Natural killer cell treated with Interleukin-12 subunit alpha and Interleukin-12 subunit beta and Interleukin-15 and Interleukin-18, amount 100 ng/mL, for 72 hours (primary cell): ENCODE measurements at places on chromosomes 3 and 15. TPM values are rescaled to one million over a fixed set of nuclear protein-coding genes. Genes with fewer than 3 reads are reported as not detected.

The SLC25A20 gene
- total RNA-seq = 32.5 TPM

The HIGD2B gene
- total RNA-seq = 0.26 TPM

The ADAMTS17 gene
- 0.31 TPM for total RNA-seq

The ZNF197 gene
- total RNA-seq = 16.7 TPM

DNA sequence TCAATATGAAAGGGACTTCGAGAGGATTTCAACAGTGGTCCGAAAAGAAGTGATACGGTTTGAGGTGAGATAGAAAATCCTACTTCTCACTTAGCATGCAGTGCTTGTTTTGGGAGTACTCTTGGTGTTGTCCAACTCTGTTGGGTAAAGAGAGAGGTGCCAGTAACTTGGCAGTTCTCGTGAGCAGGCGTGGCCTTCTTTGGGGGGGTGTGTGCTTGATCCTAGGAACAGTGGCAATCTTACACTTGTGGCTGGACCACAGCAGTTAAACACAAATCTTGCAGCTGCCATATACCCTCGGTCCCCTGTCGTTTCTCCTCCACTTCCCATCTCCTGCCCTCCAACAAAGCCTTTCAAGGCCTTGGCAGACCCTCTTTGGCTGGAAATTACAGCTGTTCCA, 15.2 kb upstream of the SNX22 start:
- no peak overlapping the region for H3K27ac ChIP-seq
- no peak overlapping the region for H3K4me3 ChIP-seq
- no peak for DNase-seq

DNA sequence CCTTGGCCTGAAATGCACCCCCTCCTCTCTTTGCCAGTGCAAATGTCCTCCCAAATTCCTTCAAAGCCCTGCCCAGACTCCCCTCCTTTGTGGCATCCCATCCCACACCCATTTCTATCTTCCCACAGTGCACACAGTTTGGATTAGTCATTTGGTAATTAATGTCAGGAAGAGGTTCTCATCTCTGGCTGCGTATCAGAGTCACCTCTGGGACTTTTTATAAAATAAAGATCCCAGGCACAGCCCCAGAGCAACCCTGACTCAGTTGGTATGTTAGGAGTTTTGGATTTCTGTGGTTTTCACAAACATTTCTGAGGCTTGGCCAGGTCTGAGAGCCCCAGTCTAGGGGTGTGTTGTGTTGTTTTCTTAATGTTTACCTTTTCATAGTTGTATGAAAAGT, 41.6 kb downstream of the C3orf20 start:
- no peaks in the 10 kb centered on the region for H3K4me1 ChIP-seq
- H3K4me3 ChIP-seq = no peak overlapping the region
- no peak for DNase-seq
- H3K27ac ChIP-seq = no peak overlapping the region

DNA sequence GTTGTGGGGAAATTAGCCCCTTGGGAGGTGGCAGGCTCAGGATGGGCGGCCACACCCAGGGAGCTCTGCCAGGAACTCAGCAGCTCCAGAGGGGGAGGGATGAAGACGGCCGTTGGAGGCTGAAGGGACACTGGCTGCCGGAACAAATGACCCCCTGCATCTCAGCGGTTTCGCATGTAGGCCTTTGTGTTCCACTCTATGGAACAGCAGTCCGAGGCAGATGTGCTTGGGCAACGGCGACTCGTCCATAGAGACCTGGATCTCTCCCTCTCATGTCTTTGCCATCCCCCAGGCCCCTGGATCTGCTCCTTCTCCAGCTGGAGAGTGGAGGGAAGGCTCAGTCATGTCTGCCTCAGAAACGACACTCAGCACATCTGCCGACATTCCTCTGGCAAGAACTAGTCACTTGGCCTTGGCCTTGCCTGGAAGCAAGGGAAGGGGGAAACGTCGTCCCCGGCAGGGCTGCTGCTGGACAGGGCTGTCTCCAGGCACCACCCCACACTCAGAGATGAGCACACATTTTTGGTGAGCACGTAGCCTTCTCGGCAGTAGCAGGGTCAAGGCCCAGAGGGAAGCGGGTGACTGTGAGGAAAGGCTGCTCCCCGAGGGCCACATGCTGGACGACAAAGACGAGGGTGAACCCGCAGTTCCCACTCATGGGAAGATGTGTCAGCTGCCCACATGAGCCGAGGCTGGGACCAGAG, 83.8 kb downstream of the ASB7 start:
- H3K27ac ChIP-seq = no peak overlapping the region
- H3K27me3 ChIP-seq = peaks cover 20% of the 10 kb centered on the region
- H3K4me1 ChIP-seq = peaks cover 7% of the 10 kb centered on the region

DNA sequence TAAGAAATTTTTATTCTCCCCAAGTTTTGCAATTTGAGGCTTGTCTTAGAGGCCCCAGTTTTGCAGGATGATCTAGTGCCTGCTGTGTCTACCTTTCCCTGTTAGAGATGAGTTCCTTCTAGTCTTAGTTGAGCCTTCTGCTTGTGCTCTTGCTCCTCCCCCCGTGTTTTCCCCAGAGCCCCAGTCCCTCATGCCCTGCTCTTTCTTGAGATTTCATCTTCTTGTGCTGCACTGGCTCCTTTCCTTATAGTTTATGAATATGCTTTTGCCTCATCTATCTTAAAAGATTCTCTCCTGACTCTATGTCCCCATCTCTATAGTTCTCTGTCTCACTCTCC, 4.7 kb downstream of the GAP43 start:
- no peak for DNase-seq
- peaks cover 27% of the 10 kb centered on the region for H3K27me3 ChIP-seq
- H3K4me3 ChIP-seq = no peak overlapping the region
- H3K4me1 ChIP-seq = peaks cover 8% of the 10 kb centered on the region
- no peaks in the 10 kb centered on the region for H3K36me3 ChIP-seq
- H3K27ac ChIP-seq = no peak overlapping the region

- no peaks in the 10 kb centered on the region for H3K27me3 ChIP-seq
- H3K4me1 ChIP-seq = no peaks in the 10 kb centered on the region
- no peaks in the 10 kb centered on the region for H3K36me3 ChIP-seq
- no peak overlapping the region for H3K4me3 ChIP-seq
These were observed 1135.1 kb downstream of the TUSC7 start for GRCh38 chr3:117844676-117845075.
